ENCODE measurements at places on chromosomes 7 and 10. TPM values are rescaled to one million over a fixed set of nuclear protein-coding genes. Genes with fewer than 3 reads are reported as not detected.

GRCh38 chr7:83326223-83326622 lies 163.5 kb upstream of the PCLO start:
- H3K36me3 ChIP-seq, result no peaks in the 10 kb centered on the region
- H3K4me3 ChIP-seq, result no peak overlapping the region
- no peaks in the 10 kb centered on the region for H3K27me3 ChIP-seq
- H3K4me1 ChIP-seq, result no peaks in the 10 kb centered on the region
- DNase-seq, result no peak

DNA sequence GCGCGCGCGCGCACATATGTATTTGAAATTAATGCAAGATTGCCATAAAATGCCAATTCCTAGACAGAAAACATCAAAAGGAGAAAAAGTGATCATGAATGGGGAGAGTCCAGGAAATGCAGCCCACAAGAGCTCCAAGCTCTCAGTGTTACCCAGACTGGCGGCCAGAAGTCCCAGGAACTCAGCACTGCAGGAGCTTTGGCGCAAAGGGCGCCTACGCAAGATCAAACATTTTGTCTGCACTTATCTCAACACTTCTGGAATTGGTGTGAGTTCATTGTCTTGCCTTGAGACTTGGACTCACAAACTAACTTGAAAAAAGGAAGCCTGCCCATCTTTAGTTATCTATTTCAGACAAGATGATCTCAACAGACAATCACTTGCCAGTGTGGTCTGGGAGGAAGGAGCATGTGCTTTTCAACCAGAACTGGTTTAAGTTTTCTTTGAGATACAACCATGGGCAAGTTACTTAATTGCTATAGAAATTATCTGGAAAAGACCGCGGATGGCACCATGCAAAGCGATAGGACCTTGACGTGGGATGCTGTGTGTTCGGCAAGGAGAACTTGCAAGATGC lies 77.2 kb downstream of the KIAA1549 start:
- DNase-seq, result no peak
- no peak overlapping the region for H3K4me3 ChIP-seq
- H3K36me3 ChIP-seq, result no peaks in the 10 kb centered on the region

The TSPAN13 gene
- total RNA-seq, result 21.8 TPM

DNA sequence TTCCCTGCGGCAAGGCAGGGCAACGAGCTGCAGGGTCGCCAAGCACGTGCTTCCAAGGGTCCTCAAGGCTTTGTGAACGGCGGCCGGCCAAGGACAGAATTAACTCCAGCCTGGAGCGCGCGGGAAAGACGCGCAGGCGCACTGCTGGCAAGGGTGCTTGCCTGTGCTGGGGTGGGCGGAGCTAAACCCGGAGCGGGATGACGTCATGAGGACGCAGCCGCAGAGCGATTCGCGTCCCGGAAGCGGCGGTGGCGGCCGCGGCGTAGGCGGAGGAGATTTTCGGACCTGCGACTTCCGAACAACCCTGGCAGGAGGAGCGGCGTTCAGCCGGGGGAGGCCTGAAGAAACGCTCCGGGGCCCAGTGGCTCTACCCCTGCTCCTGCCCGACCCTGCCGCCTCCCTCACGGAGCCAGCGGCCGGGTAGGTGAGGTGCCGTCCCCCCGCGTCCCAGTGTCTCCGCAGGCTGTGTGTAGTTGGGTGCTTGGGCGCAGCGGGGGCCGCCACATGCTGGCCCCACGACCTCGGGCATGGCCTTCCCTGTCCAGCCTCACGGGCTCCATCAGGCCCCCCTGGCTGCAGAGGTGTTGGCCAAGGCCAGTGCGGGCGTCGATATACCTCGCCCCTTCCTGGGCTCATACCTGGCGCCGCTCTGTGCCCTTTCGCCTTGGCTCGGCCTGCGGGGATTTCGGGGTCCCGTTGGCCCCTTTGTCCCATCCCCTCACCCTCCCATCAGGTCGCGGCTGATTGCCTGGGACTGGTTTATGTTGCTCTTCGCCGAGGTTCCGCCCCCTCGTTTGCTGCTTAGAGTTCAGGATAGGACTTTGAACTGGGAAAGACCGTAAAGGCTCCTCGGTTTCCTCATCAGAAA lies at the start of gene ZFYVE27:
TSS of gene ZFYVE27 (plus strand) at position 227 of the 868 bp plus-strand sequence. CDS start 1,350 bp downstream, outside the sequence.
- H3K27ac ChIP-seq, result peak within 1 kb of the TSS; percentile 74
- H3K4me1 ChIP-seq, result no peaks in the 10 kb centered on the region
- no peaks in the 10 kb centered on the region for H3K36me3 ChIP-seq
- H3K27me3 ChIP-seq, result no peaks in the 10 kb centered on the region

DNA sequence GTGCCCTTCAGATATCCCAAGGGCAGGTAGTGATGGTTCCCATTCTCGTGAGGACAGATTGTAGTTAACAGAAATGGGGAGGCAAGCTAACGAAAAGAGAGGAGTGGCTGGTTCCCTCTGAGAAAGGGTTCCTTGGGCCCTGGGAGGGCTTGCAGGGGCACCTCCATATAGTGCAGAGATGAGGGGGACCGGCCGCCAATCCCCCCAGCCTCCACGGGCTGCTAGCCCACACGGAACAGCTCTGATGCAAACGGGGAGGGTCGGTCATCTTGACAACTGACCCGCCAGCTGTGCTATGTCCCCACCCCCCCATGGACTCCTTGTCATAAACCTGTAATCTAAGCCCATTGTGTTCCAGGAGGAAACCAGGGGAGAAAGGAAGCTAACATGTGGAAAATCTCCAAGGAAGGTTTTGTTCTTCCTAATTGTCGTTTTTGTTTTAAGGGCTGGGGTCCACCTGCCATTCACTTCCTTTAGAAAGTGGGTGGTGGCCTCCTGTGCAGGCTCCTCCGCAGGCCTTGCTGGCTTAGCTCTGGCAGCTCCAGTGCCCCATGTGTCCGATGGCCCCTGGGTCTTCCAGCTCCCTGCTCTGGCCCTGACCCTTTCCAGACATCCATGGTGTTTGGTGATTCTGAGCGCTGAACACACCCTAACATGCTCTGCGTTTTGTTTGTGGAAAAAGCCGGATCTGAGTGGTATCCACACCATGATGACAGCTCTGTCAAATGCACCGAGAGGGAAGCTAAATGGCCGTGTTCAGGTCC lies 15.9 kb downstream of the ADCY1 start:
- no peaks in the 10 kb centered on the region for H3K4me1 ChIP-seq
- H3K36me3 ChIP-seq, result no peaks in the 10 kb centered on the region
- no peaks in the 10 kb centered on the region for H3K27me3 ChIP-seq
- no peak overlapping the region for H3K27ac ChIP-seq
- no peak for DNase-seq
- H3K4me3 ChIP-seq, result no peak overlapping the region

The GPRIN2 gene
- total RNA-seq, result 16.9 TPM

The MGAM2 gene
- total RNA-seq, result 0.51 TPM

- H3K4me1 ChIP-seq, result no peaks in the 10 kb centered on the region
- H3K27ac ChIP-seq, result no peak overlapping the region
- no peaks in the 10 kb centered on the region for H3K36me3 ChIP-seq
- no peak for DNase-seq
Measured at GRCh38 chr7:30926313-30926712, 14.7 kb downstream of the AQP1 start.

The GCC1 gene
- total RNA-seq, result 32.3 TPM

- H3K36me3 ChIP-seq, result no peaks in the 10 kb centered on the region
- H3K27me3 ChIP-seq, result no peaks in the 10 kb centered on the region
- no peak within 1 kb of the TSS for H3K27ac ChIP-seq
- no peaks in the 10 kb centered on the region for H3K4me1 ChIP-seq
- DNase-seq, result peak; percentile 68
Measured at GRCh38 chr10:49761789-49762565, at the start of gene OGDHL. Gene OGDHL, minus strand, starts transcription at chr10:49762323. Its CDS starts 3,731 bp downstream, at chr10:49758592.

GRCh38 chr7:157827045-157827862 lies 490.4 kb downstream of the DNAJB6 start:
- no peaks in the 10 kb centered on the region for H3K4me1 ChIP-seq
- DNase-seq, result no peak
- no peak overlapping the region for H3K27ac ChIP-seq

DNA sequence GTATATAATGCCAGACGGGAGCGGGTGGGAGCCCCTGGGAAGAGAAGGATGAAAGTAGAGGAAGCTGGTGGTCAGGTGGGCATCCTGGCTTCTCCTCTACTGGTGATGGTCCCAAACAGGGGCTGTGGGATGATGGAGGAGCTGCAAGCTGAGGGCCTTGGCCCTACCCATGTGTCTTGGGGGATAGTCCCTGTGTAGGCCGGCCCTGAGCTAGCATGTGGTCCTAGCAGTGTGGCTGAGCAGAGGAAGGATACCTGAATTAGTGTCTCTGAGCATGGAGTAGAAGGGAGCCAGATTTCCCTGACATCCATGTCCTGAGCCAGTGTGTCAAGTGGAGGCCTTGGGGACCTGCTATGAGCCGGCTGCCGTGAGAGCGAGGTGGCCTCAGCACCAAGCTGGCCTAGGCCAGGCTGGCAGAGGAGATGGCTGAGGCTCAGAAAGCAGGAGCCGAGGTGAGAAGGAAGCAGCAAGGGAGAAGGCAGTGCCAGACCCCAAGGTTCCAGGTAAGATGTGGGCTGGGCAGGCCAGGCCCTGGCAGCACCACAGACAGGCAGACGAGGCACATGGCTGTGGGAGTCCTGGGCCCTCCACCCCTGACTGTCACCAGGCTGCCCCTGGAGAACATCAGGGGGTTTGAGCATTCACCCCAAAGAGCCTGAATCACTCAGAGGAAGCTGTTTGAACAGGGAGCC lies 150.2 kb downstream of the ABCA13 start:
- DNase-seq, result no peak
- no peak overlapping the region for H3K27ac ChIP-seq
- no peaks in the 10 kb centered on the region for H3K36me3 ChIP-seq
- H3K27me3 ChIP-seq, result no peaks in the 10 kb centered on the region
- no peak overlapping the region for H3K4me3 ChIP-seq

GRCh38 chr7:69335331-69335730 lies 262.9 kb upstream of the AUTS2 start:
- no peaks in the 10 kb centered on the region for H3K27me3 ChIP-seq
- H3K36me3 ChIP-seq, result no peaks in the 10 kb centered on the region
- DNase-seq, result no peak
- H3K27ac ChIP-seq, result no peak overlapping the region
- H3K4me1 ChIP-seq, result no peaks in the 10 kb centered on the region

DNA sequence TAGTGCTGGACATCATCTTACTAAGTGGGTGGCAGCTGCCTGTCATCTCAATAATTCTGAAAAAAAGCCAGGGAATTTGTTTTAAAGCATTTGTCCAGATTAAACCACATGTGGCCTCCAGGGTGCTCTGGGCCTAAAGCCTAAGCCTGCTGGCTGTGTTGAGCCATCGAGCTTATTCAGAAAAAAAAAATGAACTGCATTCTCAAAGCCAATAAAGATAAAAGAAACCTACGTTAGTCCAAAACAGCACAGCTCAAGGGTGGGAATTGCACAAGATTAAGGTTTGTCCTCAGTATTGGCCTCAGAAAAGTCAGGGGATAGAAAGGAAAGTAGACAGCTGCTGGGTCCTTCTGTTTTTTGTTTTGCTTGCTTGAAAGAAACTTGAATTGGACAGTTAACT lies 22.6 kb upstream of the PRTFDC1 start:
- no peak for DNase-seq
- no peak overlapping the region for H3K4me3 ChIP-seq
- H3K36me3 ChIP-seq, result no peaks in the 10 kb centered on the region
- H3K27ac ChIP-seq, result no peak overlapping the region
- H3K4me1 ChIP-seq, result no peaks in the 10 kb centered on the region

- DNase-seq, result peak; percentile 96
- H3K4me1 ChIP-seq, result no peaks in the 10 kb centered on the region
- no peak overlapping the region for H3K27ac ChIP-seq
Measured at GRCh38 chr10:88131511-88132139, 268.2 kb downstream of the PTEN start.

GRCh38 chr7:17405786-17406185 lies 107.3 kb downstream of the AHR start:
- DNase-seq, result no peak
- H3K4me3 ChIP-seq, result no peak overlapping the region
- H3K4me1 ChIP-seq, result no peaks in the 10 kb centered on the region
- H3K27me3 ChIP-seq, result no peaks in the 10 kb centered on the region
- H3K27ac ChIP-seq, result no peak overlapping the region

GRCh38 chr7:55504093-55504859 lies 68.0 kb downstream of the VOPP1 start:
- H3K27me3 ChIP-seq, result no peaks in the 10 kb centered on the region
- H3K27ac ChIP-seq, result no peak overlapping the region
- no peak for DNase-seq
- H3K4me3 ChIP-seq, result no peak overlapping the region
- H3K36me3 ChIP-seq, result no peaks in the 10 kb centered on the region

- H3K27me3 ChIP-seq, result no peaks in the 10 kb centered on the region
- no peaks in the 10 kb centered on the region for H3K36me3 ChIP-seq
- peak within 1 kb of the TSS; percentile 80 for H3K27ac ChIP-seq
- no peaks in the 10 kb centered on the region for H3K4me1 ChIP-seq
Measured at GRCh38 chr10:30059209-30060107, at the start of gene JCAD. Gene JCAD, minus strand, starts transcription at chr10:30059586. Its CDS starts 11,774 bp downstream, at chr10:30047812.

Measured in prostate gland (tissue), 2 donors.